ENCODE measurements at places on chromosomes 2 and 18.

DNA sequence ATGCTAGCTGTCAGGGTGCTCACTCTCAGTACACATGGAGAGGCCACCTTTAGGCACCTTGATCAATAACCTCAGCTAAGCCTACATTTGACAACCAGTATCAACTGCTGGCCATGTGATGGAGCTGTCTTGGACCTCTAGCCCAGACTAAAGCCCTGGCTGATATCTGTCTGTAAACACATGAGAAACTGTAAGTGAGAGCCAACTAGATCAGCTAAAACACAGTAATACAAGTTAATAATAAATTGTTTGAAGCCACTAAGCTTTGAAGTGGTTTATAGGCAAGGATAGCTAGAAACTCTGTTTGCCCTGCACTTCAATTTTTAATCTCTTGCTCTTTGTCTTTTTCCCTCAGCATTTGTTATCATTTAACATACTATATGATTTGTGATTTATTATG is 407.1 kb downstream of the SPAG16 start:
- no peak for DNase-seq

GRCh38 chr18:27599202-27599829 is 414.2 kb upstream of the CHST9 start:
- DNase-seq: peak; percentile 2

GRCh38 chr2:75555701-75556100 is 5.0 kb downstream of the EVA1A start:
- no peak for DNase-seq

DNA sequence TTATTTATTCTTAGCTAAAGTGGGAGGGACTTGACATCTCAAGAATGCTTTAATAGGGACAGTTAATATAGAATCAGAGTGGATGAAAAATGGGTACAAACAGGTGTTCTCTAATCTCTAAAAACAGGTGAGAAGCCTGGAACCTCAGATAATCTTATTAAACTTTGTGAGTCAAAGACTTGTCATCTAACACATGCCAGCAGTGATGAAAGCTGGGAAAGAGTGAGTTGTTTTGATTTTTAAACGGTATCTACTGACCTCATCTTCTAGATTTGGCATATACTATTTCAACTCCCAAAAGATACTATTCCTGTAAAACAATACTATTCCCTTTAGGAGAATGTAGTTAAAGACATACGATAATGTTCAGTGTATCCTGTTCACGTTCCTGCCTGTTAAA is 103.4 kb downstream of the CCDC141 start:
- no peak for DNase-seq

DNA sequence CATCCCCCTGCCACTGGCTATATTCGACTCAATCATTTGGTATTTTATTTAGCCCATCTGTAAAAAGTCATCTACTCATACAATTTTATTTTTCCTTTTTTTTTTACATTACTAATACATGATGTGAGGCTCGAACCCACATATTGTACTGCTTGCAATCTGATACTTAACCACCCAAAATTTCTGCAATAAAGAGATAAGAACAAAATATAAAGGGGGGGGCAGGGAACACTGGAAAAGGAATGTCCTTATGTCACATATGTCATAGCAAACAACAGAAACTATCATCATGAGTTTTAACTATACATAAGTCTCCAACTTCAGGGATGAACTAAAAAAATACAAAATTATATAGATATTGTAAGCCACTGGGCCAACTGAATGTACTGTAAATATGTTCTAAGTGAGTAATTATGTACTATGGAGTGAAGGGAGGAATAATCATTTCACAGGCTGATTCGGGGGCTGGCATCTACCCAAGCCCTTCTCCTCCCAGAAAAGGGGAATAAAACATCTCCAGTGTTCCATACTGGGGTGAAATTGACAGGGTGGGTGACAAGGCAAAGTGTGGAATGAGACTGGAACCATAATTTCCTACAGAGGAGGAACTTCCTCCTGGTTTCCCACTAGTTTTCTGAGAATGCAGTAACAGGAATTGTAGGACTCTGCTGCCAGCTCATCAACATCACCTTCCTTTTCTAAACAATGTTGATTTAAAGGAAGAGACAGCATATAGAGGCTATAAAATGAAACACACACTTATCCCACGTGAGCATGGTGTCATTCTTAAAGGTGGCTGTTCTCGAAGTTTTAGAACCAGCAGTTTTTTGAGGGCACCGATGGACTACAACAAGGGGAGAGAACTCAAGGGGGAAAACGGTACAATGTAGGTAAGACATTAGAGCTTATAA is 79.5 kb downstream of the FARSB start:
- no peak for DNase-seq

- DNase-seq: no peak
Measured at GRCh38 chr2:68798569-68798968, 64.0 kb downstream of the ARHGAP25 start.

GRCh38 chr2:174611854-174612253 is 14.2 kb upstream of the WIPF1 start:
- DNase-seq: no peak

DNA sequence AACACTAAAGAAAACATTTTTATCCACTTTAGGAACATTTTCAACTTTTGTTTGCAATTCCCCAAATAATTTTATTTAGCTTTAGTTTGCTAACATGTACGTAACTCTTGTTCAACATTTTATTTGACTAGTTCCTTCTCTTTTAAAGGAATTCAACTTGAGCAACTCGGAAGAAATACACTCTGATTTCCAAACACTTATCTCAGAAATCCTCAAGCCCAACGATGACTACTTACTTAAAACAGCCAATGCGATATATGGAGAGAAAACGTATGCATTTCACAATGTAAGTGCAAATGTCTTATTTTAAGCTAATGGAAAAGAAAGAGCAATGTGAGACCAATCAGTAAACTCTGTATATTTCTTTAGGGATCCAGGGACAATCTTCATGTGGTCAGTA is 10.1 kb downstream of the SERPINB10 start:
- DNase-seq: no peak

GRCh38 chr2:1813371-1813770 is 69.1 kb upstream of the PXDN start:
- DNase-seq: no peak

DNA sequence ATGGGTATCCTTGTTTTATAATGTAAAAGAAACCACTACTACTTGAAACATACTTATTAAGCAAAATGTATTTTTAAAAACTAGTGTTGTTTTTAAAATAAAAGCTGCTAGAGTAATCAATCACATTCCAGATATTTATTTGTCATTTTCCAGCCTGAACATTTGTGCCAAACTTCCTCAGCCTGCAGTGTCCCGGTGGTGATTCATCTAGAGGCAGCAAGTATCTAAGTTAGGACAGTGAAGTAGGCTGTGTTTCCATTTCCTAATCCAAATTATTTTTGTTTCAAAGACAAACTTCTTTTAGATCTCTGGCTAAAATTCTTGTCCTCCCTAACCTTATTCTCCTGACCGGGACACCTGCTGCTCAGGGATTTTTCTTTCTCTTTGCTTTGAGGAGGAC is 12.8 kb upstream of the GCG start:
- DNase-seq: no peak

DNA sequence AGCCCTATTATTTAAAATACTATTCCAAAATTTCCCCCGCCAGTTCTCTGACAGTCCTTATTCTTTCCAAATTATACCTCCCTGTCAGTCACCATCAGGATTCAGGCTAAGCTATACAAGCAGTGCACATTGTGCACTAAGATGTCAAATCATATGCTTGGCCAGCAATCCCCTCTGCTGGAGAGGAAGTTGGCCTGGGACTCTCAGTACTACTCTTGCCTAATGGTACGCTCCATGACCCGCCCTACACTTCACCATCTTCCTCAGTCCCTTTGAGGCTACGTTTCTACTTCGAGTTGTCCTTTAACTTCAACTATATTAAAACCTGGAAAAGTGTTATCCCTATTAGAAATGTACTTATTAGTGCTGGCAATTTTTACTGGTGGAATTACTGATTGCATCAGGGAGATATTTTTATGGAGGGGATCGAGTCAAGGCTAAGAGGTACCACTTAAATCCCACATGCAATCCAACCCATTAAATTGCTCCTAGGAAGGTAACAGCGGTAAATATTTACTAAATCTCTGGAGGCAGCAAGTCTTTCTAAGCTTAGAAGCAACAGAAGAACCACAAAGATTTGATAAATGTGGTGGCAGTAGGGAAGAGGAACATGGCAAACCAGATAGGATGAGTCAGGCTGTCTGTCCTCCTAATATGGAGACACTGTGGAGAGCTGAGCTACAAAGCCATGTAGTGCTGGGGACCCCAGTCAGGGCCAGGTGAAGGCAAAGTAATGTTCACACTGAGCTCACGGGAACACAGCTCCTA is 2.7 kb downstream of the USP40 start:
- DNase-seq: no peak

DNA sequence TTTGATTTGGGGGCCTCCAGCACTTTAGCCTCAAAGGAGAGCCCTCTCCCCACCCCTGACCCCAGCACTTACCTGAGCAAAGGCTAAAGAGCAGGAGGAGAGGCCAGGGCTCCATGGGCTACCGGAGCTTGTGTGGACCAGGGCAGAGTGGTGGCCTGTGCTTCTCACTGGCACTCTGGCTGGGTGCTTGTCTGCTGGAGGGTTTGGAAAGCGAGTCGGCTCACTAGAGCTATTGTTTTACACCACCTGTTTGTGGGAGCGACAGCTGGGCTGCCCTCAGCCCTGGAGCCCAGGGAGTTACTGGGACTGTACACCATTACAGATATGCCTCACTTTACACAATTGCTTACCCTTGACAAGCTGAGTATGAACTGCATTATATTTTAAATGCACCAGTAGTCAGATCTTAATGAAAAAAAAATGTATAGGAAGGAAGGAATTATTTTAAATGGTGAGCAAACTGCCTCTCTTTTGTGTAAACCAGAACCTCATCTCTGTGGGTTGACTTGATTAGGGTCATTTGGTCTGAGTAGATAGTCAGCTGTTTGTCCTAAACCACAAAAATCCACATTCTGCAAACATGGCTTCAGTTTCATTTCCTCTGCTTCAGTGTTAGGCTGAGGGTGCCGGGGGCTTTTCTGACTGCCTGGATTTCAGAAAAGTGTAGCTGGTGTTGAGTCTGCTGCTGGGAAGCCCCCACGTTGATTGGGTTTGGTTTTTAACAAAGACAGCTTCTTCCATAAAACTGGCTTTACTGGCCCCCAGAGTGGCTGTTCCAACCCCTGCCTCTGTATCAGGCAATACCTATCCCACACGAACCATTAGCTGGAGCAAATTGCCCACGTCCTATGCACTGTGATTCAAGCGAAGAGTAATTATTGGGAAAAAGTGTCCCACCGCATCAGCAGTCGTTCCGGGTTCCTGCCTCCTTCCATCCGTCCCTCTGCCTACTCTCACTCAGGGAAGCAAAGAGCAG is at the start of gene CHRNA1:
TSS of gene CHRNA1 (minus strand) at position 193 of the 976 bp plus-strand sequence. CDS start at position 115, 78 bp downstream.
- no peak for DNase-seq

DNA sequence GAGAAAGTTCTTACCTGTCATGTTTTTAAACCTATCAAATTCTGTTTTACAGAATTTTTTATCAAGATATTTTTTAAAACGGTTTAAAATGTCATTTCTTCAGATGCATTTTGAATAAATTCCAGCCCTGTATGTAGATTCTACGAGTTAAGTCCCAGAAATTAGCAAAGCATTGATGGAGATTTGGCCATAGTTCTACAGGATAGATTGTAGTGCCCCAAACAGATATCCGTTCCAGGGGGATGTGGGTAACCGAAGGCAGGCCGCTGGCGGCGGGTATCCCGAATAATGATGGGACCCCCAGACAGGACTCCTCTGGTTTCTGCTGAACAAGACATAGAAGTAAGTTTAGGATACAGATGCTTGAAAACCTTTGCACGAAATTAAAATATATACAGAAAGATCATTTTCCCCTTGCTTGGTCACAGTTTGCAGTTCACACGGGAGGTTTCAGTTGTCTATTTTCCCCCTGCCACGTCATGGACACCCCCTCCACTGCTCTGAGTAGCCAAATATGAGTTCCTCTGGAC is 755 bp downstream of the NOL4 start:
- no peak for DNase-seq

DNA sequence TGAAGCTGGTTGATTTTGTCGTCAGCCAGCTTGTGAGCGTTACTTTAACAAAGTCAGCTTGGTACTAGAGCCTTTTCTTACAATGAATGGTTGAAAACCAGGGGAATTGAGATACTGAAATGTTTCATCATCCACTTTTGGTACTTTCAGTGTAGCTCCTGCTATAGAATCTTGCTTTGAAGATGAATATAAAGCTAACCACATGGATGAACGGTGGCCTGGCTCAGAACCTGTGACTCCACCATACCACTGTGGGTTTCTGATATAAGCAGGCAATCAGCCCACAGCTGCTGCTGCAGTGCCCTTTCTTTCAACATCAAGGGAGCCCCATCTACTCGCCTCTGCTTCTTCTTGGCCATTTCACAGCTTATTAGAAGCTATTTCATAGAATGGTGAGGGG is 53.2 kb upstream of the GPR45 start:
- DNase-seq: no peak

DNA sequence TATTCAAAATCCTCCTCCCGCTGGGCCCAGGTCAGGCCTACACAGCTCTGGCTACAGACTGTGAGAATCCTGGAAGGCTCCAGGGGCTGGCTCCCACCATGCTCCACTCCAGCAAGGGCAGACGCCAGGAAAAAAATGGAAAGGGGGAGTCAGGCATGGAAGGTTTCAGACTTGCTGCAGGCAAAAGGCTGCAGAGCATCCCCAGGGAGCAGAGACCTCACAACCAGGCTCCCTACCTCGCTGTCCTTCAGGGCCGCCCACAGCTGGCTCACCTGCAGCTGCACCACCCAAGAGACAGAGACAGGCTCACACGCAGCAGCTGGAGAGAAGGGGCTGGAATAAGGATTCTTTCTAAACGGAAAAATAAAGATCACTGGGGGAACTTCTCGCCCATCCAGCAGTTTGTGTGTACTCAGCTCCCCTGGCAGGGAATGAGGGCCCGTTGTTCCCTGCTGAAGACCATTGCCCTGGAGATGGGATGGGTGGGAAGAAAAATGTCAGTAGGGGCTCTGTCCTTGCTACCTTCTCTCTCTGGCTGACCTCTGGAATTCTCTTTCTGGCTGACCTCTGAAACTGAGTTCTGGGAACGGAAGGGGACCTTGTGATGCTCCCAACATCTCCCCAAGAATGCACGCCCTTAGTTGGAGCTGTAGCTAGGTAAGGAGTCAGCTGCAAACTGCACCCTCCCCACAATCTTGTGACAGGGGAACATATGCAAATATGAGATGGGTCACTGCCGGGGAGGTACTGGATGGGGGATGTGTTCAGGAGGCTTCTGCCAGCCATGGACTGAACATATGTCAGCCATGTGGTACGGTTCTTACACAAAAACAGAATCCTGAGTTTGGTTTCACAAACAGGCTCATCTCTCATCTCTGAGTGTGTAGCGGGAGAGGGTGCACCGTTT is 34.5 kb downstream of the BCL2 start:
- DNase-seq: no peak

DNA sequence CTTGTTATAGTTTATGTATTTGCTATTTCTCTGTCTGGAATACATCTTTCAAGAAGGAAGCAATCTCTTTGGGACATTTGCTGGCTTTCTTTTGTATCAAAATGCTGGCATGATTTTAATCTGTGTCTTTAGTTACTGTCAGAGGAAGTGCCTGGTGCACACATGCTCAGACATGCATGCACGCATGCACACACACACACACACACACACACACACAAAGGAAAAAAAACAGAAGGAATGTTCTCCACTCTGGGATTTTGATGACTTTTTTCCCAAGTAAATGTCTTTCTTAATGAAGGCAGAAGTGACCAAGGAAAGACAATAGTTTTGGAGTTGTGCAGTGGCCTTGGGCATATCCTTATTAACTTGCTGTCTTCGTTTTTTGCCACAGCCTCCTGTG is 6.7 kb downstream of the GNAL start:
- DNase-seq: no peak

Measured in CD4-positive, alpha-beta T cell treated with Interleukin-4 for 4 hours (primary cell).